Vagina (tissue), 2 donors: ENCODE measurements at places on chromosomes 1 and 21.

GRCh38 chr1:206606867-206607266 lies 5.4 kb downstream of the EIF2D start:
- DNase-seq, result no peak

GRCh38 chr1:92990828-92991227 lies 29.6 kb upstream of the DIPK1A start:
- DNase-seq, result no peak

- DNase-seq, result no peak
These were observed 83.2 kb downstream of the CAMK2N1 start for GRCh38 chr1:20402585-20403422.

GRCh38 chr1:101165954-101166353 lies 70.9 kb upstream of the S1PR1 start:
- no peak for DNase-seq

DNA sequence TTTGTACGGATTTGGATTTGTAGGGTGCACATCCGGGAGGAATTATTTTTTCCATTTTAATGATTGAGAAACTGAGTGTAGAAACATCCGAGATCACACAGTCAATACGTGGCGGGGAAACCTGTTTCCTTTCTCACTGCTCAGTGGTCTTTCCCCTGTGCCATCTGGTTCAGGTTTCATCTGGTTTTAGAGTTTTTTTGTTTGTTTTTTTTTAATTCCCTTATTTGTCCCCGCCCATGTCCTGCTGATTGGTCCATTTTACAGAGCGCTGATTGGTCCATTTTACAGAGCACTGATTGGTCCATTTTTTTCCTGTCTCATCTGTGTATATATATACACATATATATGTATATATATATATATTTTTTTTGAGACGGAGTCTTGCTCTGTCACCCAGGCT lies 6.0 kb downstream of the TRPM2 start:
- DNase-seq, result no peak

- no peak for DNase-seq
These were observed 28.5 kb upstream of the ABCG1 start for GRCh38 chr21:42190486-42190863.

DNA sequence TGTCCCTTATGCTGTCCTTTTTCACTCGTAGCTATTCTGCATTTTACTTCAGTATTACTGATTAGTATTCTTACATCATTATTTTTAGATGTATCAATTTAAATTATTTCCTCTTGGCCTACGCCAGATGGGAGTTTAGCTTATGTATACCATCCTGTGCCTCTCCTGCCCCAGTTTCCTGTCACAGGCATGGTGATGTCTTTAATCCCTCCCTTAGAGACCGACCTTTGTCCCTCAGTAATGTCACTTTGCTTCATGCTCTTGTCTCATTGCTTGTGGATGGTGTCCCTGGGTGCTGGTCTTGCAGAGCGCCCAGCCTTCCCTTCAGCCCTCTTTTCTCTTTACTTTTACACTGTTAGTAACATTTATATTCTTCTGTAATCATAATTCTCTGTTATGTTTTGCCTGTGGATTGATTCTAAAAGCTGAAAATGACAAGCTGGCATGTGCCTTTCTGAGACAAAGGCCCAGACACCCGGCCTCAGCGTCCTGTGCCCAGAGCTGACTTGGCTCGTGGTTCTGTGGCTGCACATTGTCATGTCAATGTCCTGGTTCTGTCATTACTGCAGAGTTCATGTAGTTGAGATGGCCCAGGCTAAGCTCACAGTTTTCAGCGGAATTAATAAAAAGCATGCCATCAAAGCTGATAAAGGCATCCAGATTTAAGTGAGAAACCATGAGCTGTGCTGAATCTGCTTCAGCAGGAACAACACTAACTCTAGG lies 100.7 kb downstream of the MTR start:
- DNase-seq, result no peak

DNA sequence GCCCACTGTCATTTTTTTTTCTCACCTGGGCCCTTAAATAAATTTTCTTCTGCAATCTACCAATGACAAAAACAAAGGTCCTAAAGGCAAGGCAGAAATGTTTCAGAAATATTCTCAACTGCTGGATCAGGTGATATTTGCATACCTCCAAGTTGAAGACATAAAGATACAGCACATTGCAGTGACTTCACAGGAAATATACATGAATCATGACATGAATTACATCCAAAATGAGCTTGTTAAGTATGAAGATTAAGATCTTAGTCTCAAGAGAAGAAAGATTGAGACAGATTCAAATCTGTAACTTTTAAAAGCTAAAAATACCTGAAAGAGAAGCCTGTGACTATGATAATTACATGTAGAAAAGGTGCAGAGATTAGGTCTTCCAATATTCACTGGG lies 207.8 kb downstream of the SIPA1L2 start:
- no peak for DNase-seq

DNA sequence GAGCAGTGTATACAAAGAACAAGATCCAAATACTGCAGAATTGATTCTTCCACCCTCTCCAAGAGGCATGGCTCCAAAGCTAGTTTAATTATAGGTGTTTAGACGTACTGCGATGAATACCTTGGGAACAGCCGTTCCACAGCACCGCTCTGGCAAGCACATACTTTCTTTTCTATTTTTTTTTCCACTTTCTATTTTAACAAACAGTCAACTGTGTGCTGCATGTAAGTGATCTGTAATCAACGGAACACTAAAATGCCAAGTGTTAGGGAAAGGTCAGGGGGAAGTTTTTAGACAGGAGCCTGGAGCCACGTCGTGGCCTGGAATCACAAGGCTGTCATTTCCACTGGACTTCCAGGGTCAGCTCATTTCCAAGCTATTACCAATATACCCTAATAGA lies 486.4 kb upstream of the DAB1 start:
- DNase-seq, result no peak

GRCh38 chr21:30479259-30479658 lies 908 bp downstream of the KRTAP19-1 start:
- DNase-seq, result no peak

- DNase-seq, result no peak
These were observed 3.7 kb downstream of the PEF1 start for GRCh38 chr1:31640964-31641363.

- DNase-seq, result no peak
These were observed 1502.5 kb downstream of the KCNT2 start for GRCh38 chr1:195105773-195106172.

GRCh38 chr1:15014516-15014915 lies 139.0 kb upstream of the TMEM51 start:
- DNase-seq, result no peak

GRCh38 chr1:70376196-70376595 lies 21.7 kb upstream of the ANKRD13C start:
- DNase-seq, result no peak

DNA sequence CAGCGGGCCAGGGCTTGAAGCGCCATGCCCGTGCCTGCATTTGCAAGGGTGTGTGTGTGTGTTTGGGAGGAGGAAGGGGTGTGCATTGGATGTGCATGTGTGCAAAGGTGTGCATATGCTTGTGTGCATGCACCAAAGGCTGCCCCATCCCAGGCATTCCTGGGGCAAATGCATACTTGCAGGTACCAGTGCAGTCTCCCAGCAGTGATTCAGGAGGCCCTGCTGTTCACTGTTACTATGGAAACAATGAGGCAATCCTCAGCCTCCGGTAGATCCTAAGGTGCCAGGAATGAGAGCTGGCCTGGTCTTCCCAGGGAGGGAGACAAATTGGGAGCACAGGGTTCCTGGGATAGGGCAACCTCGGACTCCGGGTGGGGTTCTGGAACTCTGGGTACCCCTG lies 7.5 kb upstream of the FNDC5 start:
- DNase-seq, result no peak

GRCh38 chr1:209491031-209491430 lies 92.5 kb upstream of the CAMK1G start:
- no peak for DNase-seq

- DNase-seq, result no peak
These were observed 4.6 kb downstream of the TMEM63A start for GRCh38 chr1:225877580-225877979.

- no peak for DNase-seq
These were observed 34.0 kb downstream of the ATP5PF start for GRCh38 chr21:25700741-25701140.

- DNase-seq, result no peak
These were observed 72.4 kb downstream of the DUSP10 start for GRCh38 chr1:221669441-221669840.

- DNase-seq, result no peak
These were observed 1.3 kb downstream of the NCMAP start for GRCh38 chr1:24557220-24557619.

GRCh38 chr1:3886691-3887090 lies 13.4 kb downstream of the C1orf174 start:
- no peak for DNase-seq

DNA sequence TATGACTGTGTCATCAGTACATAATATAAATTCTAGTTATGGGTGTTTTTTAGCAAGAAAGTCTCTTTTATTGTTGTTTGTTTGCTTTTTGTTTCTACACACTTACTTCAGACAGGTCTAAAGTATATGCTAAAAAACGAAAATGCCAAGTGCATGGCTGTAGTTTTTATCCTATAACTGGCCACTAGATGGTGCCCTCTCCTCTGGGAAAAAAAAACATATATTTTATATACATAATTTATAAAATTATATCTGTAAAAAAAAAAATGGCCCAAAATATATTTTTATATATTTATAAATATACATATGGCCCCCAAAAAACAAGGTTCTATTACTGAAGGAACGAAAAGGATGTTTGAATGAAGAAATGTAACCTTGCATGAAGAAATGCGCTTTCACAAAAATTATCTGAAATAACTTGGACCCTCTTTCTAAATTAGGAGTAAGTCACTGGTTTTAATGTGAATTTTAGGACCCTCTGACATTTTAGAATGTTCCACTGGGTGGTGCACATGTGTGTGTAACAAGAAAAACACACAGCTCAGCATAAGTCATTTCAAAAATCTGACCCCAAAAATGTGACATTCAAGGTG lies 93.5 kb downstream of the TTLL7 start:
- no peak for DNase-seq
